ENCODE measurements at places on chromosomes 4 and X. TPM values are rescaled to one million over a fixed set of nuclear protein-coding genes. Genes with fewer than 3 reads are reported as not detected.

Gene PNMA6F
- total RNA-seq, result not detected

Gene ADAMTS3
- total RNA-seq, result 4.7 TPM

Gene FAM184B
- under 0.01 TPM for total RNA-seq

Gene GPM6B
- 1.3 TPM for total RNA-seq

Gene TCP11X2
- total RNA-seq, result not detected
